ENCODE measurements at places on chromosomes 5 and 9.

DNA sequence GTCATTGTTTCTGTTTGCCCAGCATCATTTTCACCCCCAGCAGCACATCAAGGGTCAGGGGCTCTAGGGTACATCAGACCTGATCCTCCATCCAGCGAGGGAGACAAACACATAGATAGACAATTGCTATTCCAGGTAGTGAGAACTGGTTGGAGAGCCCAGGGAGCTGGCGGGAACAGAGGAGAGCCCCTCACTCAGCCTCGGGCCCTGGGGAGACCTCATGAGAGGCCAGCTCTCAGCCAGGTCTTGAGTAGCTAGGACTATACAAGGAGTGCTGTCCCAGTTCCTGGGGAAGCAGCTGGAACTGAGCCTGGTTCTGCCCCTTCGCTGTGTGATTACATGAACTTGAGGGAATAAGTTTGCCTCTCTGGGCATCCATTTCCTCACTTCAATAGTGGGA is 80.3 kb downstream of the HRH2 start:
- DNase-seq = no peak

DNA sequence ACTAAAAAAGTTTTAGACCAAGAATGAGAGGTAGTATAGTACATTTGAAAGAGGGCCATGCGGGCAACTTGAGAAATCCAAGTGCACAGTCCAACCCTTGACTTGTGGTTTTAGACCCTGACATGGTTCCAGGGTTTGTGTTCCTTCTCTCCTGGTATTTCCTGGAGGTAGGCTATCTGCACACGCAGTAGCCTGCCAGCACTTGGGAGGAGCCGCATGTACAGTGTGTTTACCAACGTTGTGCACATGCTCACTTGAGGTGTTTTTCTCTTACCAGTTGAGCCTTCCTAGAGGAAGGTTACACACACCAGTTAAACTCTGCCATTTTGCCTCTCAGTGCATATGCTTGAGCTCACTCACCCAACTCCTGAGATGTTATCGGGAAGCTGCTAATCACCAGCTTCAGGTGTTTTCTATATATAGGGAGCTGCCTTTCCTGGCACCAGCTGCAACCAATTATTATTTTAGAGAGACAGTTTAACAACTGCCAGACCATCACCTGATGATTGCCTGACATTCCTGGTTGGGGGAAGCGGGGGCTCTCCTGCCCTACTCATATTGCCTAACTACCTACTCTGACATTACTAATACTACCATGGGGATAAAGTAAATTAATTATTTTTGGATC is 593.4 kb upstream of the TUSC1 start:
- DNase-seq = no peak

- DNase-seq = no peak
These were observed 1053.5 kb downstream of the NR2F1-AS1 start for GRCh38 chr5:92527311-92528078.

GRCh38 chr5:75460942-75461610 is 50.4 kb downstream of the CERT1 start:
- DNase-seq = no peak

DNA sequence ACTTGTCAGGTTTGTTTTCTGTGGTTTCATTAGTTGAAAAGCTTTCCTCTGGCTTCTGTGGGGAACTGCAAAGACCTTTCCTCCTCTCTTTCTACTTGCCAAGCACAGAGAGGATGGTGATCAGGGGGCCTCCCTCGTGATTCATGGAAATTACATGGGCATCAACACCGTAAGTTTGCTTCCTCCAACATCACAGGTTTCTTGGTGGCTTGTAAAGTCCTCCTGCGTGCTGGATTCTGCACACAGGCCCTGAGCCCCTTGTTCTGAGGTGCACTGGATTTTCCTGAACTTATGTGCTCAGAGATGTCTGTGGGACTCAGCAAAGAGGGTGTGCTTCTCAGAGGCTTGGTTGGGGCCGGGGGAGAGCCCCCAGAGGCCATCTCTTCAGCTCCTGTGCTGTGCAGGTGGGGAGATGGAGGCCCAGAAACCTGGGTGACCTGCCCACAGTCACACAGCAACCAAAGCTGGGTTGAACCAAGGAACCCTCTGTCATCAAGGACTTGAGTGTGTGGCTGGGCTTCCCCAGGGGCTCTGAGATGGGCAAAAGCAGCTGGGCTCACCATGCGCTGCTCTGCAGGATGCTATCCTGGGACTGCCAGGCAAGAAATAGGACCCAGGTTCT is 36.5 kb downstream of the RGS3 start:
- no peak for DNase-seq

DNA sequence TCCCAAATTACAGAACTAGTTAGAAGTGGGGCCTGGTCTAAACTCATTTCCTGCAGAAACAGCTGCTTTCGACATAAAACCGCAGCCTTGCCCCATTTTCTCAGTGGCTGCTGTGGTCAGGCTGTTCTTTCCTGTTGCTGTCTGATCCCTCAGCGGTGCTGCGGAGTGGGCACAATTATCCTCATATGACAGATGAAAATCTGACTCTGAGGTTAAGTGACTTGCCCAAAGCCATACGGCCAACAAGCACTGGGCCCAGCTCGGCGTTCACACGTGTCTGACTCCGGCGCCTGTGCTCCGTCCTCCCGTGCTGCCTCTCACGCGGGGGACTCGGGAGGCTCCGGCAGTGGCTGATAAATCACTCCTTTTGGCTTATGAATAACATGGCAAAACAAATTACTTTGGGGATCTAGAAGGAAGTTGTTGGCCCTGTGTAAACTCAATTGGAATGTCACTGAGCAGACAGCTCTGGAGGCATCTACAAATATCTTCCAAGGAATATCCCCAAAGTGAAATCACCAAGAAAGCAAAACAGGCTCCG is 142.6 kb upstream of the LMX1B start:
- peak; percentile 32 for DNase-seq

- DNase-seq = peak; percentile 16
These were observed 2.5 kb downstream of the TNPO1 start for GRCh38 chr5:72818866-72819534.

DNA sequence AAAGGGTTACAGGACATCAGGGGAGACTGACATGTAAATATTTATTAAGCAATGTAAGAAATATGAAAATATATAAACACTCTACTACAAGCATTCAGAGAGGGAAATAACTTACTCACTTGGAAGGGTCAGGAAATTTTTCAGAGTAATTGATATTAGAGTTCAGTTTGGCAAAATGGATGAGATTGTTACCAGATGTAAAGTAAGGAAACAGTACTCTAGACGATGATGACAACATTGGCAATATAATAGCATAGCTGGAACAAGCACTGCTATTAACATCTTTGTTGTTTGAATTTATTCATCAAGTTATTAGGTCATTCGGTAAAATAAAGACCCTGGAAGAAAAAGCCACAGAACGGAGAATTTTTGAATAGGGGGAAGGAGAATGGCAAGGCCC is 49.1 kb downstream of the GNA14 start:
- DNase-seq = no peak

- no peak for DNase-seq
These were observed 223.7 kb downstream of the PAPPA start for GRCh38 chr9:116377179-116377798.

- peak; percentile 68 for DNase-seq
These were observed 113.0 kb downstream of the KLHL3 start for GRCh38 chr5:137622850-137623249.

DNA sequence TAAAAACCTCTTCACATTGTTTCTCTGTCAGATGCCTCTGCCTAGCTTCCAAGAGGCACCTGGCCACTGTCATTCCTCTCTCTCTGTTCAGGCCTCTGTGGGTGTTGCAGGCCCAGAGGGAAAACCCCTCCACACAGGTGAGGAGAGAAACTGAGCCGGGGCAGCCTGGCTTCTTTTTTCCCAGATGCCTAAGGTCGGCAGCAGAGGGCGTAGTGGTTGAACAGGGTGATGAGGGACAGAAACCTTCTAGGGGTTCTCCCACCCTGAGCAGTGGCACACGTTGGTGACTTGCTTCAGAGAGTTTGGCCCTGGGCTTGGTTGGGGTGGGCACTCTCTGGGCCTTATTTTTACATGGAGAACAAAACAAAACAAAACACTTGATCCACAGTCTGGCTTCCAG is 12.2 kb downstream of the IL9 start:
- DNase-seq = no peak

GRCh38 chr5:160230686-160231527 is 1.6 kb downstream of the FABP6 start:
- DNase-seq = peak; percentile 33

GRCh38 chr5:15798006-15798405 is 298.0 kb downstream of the FBXL7 start:
- DNase-seq = no peak

GRCh38 chr5:180290568-180291233 is 1.2 kb downstream of the MAPK9 start:
- peak; percentile 18 for DNase-seq

GRCh38 chr9:98867103-98867428 is 59.6 kb downstream of the GALNT12 start:
- no peak for DNase-seq

DNA sequence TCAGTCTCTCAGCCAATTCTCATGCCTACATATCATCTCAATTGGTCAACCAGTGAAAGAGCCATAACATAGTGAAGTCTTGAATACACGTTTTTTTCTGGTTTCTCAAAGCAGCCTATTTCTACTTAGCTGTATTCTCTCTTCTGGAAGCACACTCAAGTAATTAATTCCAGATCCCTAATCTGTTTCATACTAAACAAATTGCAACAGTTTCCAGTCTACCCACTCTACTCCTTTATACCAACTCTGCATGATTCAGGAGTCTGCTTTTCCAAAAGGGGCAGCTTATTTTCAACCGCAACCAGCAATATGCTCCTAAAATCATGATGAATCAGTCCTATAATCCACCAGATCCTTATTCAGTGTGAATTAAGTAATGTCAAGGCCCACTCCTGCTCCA is 211.7 kb downstream of the TLE1 start:
- no peak for DNase-seq

DNA sequence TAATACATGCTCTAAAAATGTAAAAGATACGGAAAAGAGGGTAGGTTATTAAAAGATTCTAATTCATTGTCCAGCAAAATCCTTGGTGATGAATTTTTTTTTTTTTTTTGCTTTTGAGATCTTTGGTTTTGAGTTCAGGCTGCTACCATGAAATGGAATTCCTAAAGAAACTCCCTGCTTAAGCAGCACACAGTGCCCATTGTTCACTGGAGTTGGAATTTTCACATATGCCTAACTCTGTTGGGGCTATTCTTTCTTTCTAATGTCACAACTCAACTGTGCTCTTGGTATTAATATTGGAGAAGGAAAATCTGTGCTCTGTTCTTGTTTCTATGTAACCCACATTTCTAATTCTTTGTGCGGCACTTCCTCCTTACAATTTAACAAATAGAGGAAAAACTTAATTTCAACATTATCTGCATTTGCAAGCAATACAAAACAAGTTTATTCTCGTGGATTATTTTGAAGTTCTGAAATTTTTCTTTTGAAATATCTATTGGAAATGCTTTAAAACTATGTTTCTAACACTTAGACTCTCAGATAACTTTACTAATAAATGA is 21.6 kb downstream of the MATR3 start:
- no peak for DNase-seq

DNA sequence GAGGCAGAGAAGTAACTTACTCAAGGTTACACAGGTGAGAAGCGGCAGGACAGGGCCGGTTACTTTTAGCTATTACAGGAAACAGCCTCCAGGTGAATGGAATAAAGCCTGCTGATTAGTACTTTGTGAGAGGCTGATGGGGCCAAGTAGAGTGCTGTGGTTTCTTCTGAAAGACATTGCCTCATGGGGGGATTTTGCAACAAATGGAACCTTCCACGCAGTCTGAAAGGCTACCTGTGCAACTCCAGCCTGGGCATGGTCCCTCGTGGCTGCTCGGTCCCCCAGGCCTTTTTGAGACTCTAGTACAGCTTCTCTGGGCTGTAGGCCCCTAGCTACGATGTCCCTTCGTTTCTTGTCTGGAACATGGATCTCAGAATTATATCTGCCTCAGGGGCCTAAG is 2.0 kb downstream of the TMEM268 start:
- no peak for DNase-seq

- no peak for DNase-seq
These were observed 211.5 kb downstream of the MED10 start for GRCh38 chr5:6166698-6167394.

DNA sequence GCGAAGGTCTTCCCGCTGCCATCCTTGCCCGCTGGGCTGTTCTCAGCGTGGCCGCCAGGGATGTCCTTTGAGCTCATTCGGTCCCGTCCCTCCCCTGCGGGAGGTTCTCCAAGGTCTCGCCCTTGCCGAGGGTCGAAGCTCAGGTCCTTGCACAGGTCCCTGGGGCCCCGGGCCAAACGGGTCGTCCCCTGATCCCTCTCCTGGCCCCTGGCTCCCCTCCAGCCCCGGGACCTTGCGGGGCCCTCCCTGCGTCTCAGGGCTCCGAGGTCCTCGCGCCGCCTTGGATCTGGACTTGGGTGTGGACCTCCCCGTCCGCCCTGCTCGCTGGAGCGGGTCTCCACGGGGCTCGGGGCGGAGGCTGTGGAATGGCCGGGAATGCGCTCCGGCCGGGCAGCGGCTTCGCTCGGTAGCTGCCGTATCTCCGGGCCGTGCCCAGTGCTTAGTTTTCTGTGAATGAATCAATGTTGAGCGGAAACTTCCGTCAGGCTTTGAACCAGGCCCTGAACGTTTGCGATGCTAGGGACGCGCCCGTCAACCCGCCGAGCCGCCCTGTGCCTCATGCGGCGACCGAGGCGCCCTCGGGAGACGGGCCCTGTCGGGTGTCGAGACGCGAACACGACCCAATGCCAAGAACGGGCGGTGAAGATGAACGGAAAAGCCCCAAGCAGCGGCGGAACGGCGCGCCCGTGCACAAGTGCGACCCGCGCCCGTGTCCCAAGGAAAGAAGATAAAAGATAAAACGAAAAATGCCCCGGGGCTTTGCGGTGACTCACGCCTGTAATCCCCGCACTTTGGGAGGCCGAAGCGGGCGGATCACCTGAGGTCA is 780 bp downstream of the RNU6ATAC start:
- peak; percentile 54 for DNase-seq

DNA sequence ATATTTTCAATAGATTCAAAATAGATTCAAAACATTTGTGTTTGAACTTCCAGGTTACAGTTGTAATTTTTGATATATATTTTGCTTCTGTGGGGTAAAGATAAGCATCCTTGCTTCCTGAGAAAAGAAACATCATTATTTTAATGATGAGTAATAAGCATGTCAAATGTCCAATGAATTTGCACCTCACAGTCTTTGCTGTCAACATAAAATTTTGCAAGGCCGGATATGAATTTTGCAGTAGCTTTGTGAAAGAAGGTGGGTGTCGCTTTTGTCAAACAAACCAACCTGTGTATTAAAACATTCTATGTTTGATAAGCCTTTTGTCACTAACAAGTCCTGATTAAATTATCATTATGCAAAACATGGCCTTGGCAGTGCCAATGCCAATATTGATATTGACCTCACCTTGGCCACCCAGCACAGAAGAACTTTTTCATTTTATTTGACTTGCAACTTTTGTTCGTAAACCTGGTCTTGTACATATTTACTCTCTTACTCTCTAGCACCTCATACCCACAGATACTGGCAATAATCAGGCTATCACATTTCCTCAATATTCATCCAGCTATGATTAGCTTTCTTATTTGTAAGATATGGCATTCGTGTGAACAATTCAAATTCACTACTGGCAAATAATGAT is 645.0 kb upstream of the KLF4 start:
- no peak for DNase-seq

Measured in anterior cingulate cortex (tissue), 58 donors.